T-helper 17 cell (primary cell): ENCODE measurements at places on chromosomes 12 and 14.

DNA sequence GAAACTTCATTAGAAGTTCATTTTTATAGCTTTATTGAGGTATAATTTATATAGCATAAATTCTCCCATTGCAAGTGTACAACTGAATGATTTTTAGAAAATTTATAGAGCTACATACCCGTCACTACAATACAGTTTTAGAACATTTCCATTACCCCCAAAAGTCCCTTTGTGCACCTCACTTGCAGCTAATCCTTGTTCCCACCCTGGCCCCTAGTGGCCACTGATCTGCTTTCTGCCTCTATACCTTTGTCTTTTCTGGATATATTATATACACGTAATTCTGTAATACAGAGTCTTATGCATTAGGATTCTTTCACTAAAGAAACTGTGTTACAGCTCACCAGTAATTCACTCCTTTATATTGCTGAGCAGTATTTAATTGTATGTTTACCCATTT, 145.1 kb upstream of the DIO2 start:
- DNase-seq, result no peak

GRCh38 chr14:54474232-54474793, 14.5 kb downstream of the GMFB start:
- DNase-seq, result no peak

DNA sequence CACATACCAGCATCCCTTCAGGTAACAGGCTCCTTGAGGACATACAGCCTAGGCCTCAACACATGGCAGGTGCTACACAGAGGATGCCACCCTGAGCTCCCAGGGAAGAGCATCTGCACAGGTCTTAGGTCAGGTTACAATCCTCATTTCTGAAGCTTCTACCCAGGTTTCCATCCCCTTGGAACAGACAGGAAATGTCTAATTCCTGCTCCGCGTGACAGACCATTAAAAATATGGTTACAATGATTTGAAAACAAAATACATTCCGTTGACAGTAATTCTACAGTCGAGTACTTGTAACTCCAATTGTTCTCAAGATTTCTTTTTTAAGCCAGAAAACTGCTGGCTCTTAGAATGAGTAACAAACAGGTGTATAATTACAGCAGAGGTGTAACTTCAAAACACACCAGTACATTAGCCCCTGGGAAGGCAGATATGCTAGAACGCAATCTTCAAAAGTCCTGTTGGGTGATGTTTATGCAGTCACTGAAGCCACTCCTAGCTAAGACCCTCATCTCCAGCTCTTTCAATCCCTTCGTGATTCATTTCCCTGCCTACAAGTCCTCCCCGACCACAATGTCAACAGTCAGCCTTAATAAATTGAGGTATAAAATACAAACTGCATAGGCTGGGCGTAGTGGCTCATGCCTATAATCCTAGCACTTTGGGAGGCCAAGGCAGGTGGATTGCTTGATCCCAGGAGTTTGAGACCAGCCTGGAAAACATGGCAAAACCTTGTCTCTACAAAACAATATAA, 11.6 kb downstream of the SETD3 start:
- no peak for DNase-seq

- DNase-seq, result no peak
Observed at GRCh38 chr12:49051373-49051764, 9.2 kb downstream of the KMT2D start.

- DNase-seq, result no peak
Observed at GRCh38 chr12:54240971-54241588, 38.8 kb downstream of the CBX5 start.

- DNase-seq, result no peak
Observed at GRCh38 chr12:102769323-102769916, 147.6 kb downstream of the PAH start.

DNA sequence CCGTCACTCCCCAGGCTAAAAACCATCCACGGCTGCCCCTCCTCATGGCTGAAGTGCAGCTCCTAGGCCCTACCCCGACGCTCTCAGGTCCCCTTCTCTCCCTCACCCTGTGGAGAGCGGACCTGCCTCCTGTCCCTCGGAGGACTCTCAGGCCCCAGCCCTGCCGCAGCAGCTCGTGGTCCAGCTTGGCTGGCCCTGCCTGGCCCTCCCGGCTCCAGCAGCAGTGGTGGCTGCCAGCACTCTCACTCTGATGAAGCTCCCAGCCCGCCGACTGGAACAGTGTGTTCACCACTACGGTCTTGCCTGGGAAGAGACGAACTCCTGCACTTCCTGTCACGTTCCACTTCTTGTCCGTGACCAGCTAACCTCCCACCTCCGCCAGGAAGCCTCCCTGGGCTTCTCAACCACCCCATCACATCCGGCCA, 11.1 kb downstream of the BAG5 start:
- no peak for DNase-seq

DNA sequence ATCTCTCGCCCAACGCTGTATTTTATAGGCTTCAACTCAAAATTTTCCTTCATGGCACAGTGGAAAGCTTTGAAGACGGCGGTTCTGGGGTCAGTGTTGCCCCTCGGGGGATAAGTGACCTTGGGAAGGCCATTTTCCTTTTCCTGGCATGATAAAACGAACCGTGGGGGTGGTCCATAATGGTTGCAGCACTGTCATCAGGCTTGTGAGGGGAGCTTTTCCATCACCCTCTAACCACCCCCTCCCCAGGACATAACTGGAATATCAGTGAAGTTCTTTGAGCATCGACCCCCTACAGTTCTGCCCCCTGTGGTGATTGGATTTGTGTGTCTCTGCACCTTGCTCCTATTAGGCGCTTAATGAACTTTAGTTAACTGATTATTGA, 16.0 kb downstream of the FOS start:
- no peak for DNase-seq

GRCh38 chr12:124655698-124656516, 88.5 kb upstream of the NCOR2 start:
- no peak for DNase-seq

DNA sequence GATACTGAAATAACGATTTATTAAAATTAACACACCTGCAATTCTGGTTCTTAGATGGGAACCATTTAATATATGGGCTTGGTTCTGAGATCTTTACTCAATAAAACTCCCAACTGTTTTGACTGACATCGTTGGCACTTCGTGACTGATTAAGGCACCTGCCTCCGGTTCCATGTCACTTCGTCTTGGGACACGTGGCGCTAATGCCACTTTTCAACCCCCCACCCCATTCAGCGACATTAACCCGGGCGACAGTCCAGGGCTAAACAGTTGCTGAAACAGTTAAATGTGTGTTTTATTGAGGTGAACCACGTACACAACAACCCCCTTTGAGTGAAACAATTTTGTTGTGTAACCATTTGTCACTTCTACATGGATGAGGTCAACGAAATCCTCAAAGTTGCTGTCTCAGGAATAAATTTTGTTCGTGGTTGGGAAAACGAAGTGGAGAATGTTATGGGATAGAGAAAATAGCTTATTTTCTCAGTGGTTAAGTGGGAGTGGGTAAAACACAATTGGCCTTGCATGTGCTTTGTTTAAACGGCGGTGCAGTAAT, 9.9 kb upstream of the SLC38A2 start:
- DNase-seq, result no peak

DNA sequence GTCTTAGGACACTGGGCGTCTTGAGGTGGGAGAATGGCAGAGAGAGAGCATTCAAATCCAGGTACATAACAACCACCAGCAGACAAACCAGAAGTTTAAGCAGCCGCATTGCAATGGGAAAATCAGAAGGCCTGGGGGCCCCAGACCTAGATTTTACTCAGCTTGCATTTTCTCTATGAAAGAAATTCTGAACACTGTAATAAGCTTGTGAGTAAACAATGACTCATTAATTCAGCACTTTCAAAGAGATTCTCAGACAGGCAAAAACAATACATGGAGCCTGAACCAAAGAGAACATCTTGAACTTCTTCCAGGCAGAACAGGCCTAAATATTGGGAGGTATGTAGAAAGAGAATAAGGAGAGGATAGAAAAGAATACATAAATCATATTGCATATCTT, 69.8 kb upstream of the IFNG-AS1 start:
- no peak for DNase-seq

DNA sequence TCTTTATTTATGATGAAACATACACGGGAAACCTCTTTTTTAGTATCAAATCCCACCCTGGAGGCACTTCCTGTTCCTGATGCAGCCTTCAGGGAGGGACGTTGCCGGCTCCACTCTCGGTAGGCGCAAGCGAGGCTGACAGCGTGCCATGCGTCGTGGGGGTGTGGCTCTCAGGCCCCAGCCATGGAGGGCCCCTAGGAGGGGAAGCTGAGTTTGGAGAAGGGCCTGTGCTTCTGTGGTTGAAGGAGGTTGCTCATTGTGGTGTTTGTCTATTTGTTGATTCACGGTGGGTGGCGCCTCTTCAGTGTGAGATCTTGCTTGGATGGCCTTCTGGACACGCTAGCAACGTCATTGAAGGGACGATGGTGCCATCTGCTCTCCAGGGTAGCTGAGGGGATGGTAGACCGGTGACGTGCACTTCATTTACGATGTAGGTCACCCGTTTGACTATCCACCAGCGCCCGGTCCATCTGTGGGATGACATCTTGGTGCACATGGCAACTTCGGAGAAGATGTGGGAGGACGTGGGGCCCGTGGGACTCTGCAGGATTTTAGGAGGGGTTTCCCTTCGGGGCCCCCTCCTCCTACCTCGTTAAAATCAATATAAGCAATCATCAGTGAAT, 126.3 kb upstream of the RTL1 start:
- no peak for DNase-seq

DNA sequence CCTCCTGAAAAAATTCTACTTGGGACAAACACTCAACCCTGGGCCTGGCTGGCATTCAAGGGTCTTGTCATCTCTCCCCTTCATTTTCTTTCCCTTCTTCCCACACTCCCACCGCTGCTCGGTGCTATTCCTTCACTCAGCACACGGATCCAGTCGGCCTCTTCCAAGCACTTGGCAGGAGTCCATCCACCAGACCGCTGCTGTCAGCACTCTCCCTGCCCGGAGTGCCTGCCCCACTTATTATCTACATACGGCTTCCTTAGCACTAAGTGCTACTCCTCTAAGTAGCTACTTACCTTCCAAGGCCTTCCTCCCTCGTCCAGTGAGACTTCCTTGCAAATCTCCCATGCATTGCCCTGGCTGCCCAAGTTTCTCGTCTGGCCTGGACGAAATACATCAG, 29.8 kb downstream of the CALM1 start:
- DNase-seq, result no peak

DNA sequence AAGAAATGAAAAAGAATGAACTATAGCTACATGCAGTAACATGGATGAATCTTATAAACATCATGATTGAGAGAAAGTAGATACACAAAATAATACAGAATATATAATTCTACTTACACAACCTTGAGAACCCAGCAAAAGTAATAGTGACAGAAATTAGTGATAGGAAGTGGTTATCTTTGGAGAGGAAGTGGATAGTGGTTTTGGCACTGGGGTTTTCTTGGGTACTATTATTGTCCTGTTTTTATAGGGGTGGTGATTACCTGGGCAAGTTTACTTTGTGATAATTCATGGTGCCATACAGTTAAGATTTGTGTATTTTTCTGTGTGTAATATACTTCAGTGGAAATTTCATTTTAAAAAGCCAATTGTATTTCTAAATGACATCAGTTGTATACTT, 352.7 kb downstream of the AEBP2 start:
- no peak for DNase-seq

- no peak for DNase-seq
Observed at GRCh38 chr14:104938960-104939359, 14.3 kb downstream of the PLD4 start.

DNA sequence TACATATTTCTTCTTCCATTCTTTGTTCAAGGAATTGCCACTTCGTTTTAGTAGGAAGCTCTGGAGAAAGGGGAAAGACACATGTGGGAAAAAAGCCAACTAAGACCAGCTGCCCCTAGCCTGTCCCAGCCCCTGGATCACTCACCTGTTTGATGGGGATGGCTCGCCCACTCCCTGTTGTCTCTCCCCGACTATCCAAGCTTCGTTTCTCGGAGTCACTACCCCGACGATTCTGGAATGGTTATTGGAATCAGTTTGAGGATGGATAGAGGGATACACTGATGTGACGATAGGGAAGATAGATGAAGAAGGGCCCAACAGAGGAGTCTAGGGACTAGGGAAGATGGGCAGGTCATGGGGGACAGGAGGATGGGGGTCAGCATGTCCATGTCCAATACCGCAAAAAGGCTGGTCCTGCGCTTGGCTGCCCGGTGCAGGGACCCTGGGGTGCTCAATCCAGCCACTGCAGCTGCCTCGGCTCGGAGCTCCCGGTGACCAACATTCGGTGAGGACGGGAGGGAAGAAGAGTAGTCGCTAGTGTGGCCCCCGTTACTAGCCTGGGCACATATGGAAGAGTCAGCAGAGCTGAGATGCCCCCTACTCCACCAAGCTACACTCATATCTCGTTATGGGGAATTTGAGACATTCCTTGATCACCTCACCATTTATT, 7.0 kb downstream of the AGAP2 start:
- DNase-seq, result no peak

DNA sequence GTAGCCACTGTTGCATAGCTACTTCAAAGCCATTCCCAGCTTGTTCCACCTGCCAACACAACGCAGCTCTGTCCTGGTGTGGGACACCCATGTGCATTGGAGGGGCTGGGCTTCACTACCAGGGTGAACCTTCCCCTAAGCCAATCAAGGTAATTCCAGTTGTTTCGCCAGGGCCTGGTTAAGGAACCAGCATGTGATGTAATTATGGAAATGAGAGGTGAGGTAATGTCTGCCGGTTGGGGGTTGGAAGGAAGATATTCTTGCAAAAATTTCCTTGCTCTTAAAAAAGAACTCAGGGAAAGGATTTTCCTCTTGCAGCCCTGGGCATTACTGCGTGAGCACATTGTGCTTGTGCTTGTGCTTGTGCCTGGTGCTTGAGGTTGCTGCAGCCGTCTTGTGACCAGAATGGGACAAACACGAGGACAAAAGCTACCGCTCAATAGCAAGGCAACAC, 14.9 kb downstream of the TUBA1C start:
- no peak for DNase-seq

DNA sequence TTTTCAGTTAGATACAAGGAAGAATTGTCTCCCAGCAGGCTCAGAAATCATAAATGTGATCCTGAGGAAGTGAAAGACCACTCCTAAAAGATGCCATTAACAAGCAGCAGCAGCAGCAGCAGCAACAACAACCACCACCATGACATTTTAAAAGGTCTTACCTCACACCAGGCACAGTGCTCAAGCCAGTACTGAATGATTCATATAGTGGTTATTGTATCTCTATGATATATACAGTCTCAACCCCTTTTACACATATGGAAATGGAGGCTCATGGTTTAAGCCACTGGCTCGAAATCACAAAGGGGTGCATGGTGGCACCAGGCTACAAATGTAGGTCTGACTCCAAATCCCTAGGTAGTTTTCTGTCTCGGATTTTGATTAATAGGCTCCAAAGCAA, 126.9 kb downstream of the KTN1 start:
- DNase-seq, result no peak

GRCh38 chr14:43900173-43900655, 606.9 kb downstream of the FSCB start:
- DNase-seq, result no peak

GRCh38 chr12:90790747-90791146, 164.2 kb downstream of the CCER1 start:
- no peak for DNase-seq

- no peak for DNase-seq
Observed at GRCh38 chr12:67362526-67362925, 93.4 kb downstream of the CAND1 start.

DNA sequence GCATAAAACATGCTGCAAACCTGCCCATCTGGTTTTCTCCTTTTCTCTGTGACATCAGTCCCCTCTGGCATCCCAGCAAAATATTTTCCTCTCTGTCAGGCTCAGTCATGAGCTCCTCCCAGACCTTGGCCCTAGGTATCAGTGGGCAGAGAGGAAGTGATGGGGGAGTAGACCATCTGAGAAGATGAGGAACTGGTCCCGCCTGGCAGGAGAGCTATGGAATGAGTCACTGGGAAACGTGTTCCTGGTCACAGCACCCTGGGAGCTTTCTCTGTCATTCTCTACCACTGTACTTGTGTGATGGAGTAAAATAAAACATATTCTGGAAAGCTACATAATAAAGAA, 5.0 kb upstream of the SRSF9 start:
- no peak for DNase-seq
